ENCODE measurements at places on chromosomes 2 and 18.

- no peak for DNase-seq
These were observed 790.1 kb downstream of the SLC4A3 start for GRCh38 chr2:220417503-220417902.

- DNase-seq = no peak
These were observed 159.5 kb downstream of the ACKR3 start for GRCh38 chr2:236728916-236729670.

DNA sequence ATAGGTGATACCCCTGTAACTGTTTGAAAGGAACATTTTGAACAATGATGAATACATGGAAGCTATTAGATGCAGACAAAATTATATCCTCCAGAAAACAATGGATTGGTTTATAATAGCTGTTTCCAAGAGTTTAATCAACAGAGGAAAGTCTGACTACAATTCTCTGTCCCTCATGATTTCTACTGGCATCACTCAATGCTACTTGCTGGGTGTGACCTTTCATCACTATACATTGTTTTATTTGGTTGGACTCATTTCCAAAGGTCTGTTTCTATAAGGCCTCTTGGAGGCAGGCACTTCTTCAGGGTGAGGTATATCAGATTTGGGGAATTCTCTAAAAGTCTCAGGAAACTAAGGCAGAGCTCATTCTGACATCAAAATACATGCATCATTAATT lies 636.1 kb upstream of the SLC8A1 start:
- DNase-seq = no peak

DNA sequence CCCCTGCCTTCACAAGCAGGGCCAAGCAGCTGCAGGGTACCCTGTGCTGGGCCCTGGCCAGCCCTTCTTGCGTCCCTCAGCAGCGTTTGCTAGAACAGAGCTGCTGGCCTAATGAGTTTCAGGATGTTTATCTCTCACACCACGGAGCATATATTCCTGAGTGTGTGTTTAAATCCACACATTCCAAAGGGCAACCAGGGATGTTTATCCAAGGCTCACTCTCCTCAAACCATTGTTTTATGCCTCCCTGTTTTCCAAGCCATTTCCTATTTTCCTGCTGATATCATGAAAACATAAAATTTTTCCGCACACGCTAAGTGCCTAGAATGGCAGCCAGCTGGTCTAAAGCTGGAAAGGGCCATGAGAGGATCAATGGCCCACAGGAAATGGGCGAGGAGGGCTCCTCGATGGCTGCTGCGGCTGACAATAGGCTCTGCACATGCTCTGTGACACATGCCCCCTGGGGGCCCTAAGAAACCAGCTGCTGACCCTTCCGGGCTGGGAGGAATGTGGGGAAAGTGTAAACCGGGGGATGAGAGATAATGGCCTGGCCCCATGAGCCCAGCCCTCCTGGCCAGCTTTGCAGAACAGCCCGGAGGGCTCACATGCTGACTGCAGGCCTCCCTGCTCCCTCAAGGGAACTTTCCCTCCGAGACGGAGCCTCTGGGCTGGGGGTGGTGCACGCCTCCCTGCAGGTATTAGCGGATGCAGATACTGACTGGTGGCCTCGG lies 194.0 kb downstream of the NDUFA10 start:
- no peak for DNase-seq

DNA sequence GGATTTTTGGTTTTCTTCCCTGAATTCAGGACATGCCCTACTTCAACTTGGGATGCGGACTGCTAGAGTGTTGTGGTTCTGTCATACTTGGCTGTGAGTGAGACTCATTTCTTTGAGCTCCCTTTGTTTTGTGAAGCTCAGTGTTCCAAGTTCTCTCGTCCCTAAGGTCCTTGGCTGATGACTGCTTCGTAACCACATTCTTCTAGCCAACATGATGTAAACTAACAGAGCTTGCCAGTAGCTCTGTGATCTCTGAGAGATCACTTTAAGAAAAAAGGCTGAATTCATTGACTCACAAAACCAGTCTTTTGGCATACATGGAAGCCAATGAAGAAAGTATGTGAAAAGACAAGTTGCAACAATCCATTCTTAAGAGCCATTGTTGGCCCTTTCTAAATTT lies 96.9 kb upstream of the MSTN start:
- peak; percentile 67 for DNase-seq

DNA sequence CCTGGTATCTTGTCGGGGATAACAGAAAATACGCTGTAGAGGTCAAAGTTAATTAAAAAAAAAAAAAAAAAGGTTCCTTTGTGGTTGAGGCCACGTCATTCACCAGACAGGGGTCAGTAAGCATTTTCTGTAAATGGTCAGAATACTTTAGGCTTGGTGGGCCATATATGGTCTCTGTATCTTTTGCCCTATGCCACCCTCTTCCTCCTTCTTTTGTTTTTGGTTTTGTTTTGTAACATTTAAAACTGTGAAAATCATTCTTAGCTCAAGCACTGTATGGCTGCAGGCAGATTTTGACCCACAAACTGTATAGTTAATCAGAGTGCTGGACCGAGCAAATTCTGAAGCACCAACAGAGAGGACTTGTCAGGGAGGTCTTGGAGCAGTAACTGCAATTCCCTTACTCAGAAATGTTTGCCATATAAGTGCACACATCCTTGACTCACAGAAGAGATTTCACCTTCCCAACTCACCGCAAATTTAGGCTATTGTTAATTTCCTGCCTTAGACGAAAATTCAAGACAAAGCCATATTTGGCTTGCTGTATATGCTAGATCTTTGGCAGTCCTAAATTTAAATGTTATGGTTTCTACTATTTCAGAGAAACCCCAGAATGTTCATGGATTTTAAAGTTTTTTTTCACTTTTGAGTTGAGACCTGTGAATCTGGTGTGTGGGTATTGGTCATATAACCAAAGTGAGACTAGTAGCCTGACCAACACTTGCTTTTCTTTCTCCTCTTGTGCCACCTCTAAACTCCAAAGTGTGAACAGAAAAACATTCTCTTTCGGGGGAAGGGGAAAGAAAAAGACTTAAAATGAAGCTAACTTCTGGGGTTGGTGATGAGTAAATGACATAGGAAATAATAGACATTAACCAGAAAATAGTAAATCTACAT lies 65.4 kb downstream of the DOCK10 start:
- no peak for DNase-seq

GRCh38 chr2:128444816-128445522 lies 126.3 kb upstream of the HS6ST1 start:
- no peak for DNase-seq

- no peak for DNase-seq
These were observed 147.6 kb upstream of the ITGA4 start for GRCh38 chr2:181309586-181309985.

DNA sequence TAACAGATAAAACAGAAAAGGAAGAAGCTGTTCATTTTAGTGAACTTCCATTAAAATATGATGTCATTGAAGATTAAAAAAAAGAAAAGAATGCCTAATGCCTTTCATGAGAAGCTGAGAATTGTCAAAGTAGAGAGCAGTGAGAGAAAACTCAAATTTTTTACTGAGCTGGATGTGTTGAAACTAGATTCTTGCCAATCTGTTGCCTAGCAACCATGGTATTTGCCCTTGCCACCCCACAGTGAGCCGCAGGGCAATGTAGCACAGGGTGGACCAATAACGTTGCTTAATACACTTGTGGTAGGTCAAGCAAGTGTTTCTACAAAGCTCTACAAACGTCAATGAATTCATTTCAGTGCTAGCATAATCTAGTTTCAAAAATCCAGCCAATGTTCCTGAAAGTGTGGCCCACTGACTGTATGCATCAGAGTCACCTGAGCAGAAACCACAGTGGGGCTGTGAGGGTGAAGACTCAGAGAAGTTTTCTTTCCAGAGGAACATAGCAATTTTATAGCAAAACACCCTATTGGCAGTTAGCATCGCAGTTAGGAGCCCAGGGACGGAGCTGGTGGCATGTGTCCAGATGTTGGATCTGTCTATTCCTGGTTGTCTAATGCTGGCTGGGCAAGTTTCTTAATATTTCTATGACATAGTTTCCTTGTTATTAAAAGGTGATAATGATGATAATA lies 132.2 kb downstream of the DOCK10 start:
- no peak for DNase-seq

DNA sequence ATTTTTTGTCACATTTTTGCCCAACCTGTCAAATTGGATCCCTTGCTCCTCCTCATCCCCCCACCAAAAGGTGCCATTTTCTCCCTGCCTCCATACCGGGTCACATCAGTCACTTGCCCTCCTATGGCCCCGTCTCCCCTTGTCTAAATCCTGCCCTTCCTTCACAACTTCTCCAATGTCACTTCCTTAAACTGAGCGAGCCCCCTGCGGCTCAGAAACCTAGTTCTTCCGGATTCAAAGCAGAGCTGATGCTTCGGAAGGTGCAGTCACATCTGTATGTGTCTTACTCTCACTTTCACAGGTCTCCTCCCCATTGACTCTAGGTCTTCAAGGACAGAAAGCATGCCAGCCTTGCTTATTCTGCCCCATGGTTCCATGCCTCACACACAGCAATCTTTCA lies 22.1 kb downstream of the TNP1 start:
- DNase-seq = no peak

GRCh38 chr2:20382965-20383810 lies 32.5 kb upstream of the PUM2 start:
- DNase-seq = peak; percentile 48

GRCh38 chr2:188523919-188524318 lies 232.2 kb downstream of the GULP1 start:
- DNase-seq = no peak

- DNase-seq = no peak
These were observed 143.2 kb downstream of the TPGS2 start for GRCh38 chr18:36685580-36685979.

DNA sequence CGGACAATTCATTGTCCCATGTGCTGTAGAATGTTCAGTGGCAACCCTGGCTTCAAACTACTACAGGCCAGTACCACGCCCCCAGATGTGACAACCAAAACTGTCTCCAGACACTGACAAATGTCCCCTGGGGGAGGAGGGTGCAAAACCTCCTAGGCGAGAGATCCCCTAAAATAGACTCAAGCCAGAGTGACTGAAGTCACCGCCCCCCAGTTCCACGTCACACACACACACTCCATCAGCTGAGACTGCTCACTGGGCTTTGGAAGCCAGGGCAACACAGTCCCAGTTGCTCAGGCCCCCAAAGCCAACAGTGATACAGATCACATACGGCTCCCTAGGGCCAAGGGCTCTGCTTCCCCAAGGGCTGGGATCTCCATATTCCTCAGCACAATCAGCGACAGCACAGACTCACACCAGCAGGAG lies 19.1 kb downstream of the HDAC4 start:
- no peak for DNase-seq

GRCh38 chr18:41938445-41938844 lies 16.6 kb upstream of the PIK3C3 start:
- DNase-seq = peak; percentile 97

- no peak for DNase-seq
These were observed 85.3 kb downstream of the C1QL2 start for GRCh38 chr2:119073213-119073612.

DNA sequence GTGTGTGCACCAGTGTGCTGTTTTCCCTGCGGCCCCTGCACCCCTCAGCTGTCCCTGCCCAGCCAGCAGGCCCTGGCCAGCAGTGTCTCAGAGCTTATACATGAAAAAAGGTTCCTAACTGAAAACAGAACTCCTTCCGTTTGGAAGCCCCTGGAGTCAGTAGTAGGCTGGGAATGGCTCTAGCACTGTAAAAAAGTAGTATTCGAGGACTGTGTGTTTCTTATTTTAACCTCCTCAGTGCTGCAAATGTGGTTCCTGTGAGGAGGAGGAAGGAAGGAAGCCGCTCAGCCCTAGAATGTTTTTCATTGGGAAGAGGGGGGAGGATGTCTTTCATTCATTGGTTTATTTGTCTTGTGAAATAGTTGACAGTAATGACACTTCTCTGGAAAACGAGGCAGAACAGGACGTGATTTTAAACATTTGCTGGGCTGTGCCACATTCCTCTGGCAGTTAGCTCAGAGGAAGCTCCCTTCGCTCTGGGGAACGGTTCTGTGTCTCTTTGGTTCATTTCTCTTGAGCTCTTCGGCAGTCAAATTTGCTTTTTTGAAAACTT lies 103.5 kb downstream of the SPTBN1 start:
- peak; percentile 94 for DNase-seq

DNA sequence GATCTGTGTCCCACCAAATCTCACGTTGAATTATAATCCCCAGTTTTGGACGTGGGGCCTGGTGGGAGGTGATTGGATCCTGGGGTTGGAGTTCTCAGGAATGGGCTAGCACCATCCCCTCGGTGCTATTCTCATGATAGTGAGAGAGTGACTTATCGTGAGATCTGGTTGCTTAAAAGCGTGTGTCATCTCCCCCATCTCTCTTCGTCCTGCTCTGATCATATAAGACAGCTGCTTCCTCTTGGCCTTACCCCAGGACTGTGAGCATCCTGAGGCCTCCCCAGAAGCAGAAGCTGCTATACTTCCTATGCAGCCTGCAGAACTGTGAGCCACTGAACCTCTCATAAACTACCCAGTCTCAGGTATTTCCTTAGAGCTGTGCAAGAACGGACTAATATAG lies 163.7 kb upstream of the NDUFV2 start:
- peak; percentile 70 for DNase-seq

DNA sequence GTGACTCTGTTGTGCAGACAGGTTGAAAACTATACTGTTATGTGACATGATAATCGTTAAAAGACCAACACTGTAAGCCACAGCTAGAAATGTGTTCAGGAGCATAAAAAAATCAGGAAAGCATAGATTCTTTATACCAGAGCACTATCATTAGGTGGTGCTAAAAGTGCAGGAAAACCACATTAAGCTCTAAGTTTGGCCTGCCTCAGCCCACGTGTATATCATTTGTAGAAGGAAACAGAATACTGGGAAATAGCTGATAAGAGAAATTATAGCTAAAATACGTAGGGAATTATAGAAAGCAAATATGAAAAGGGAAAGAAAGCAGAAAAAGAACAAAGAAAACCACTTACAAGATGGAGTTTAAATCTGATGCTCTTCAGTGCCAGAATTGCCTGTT lies 26.5 kb upstream of the C2orf74 start:
- peak; percentile 41 for DNase-seq

DNA sequence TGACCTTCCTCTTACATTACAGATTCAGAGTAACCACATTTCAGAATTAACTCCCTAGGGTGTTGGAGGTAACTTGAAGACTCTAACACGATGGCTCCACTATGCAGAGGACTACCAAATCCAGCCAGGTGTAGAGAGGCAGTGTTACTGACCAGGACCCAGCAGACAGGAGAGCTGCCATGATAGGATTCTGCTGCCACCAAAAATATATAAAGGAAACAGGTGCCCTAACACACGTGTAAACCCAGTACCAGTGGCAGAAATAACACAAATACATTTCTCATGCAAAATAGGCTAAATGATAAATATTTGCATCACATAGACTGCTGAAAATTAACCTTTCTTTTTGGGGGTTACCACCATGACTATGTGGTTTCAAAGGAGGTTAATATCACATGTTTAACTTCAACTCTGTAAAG lies 7.0 kb downstream of the ZBTB14 start:
- DNase-seq = no peak

GRCh38 chr2:128323555-128323931 lies 4.9 kb upstream of the HS6ST1 start:
- DNase-seq = no peak

DNA sequence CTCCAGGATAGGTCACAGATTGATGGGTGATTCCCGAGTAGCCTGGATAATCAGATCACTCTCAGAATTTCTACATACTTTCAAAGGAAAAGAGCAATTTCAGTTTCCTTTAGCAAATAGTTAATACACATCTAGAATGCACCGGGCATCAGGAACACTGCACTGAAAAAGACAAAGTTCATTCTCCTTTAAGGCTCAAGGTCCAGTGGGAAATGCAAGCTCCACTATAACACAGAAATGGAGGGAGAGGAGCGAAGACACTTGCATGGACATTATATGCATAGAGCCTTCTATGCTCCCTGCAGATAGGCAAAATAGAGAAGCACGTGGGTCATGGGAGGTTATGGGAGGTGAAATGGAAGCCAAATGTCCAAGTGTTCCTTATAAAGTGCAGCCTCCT lies 49.1 kb downstream of the SLC9A4 start:
- no peak for DNase-seq

Measured in fibroblast of skin of right biceps (primary cell).